Vein endothelial cell (primary cell): ENCODE measurements at places on chromosomes 2 and 18. TPM values are rescaled to one million over a fixed set of nuclear protein-coding genes. Genes with fewer than 3 reads are reported as not detected.

The CNPPD1 gene
- total RNA-seq, result 25.2 TPM in 2 replicates

The PIK3C3 gene
- 49.6 and 59.2 TPM in 2 replicates for total RNA-seq

The ANKRD29 gene
- 4.6 and 5.2 TPM in 2 replicates for total RNA-seq

The SERPINB2 gene
- total RNA-seq, result 0.65 and 3.7 TPM in 2 replicates

The VWA3B gene
- not detected in 2 replicates for total RNA-seq

The ADCYAP1 gene
- not detected in 2 replicates for total RNA-seq

The CCDC68 gene
- total RNA-seq, result 1.6 and 2.3 TPM in 2 replicates

The LIPT1 gene
- 4.4 and 5.9 TPM in 2 replicates for total RNA-seq
